ENCODE measurements at places on chromosomes 7 and 10. TPM values are rescaled to one million over a fixed set of nuclear protein-coding genes. Genes with fewer than 3 reads are reported as not detected.

SSBP1 gene
- total RNA-seq: 289 TPM

ZNF800 gene
- 11.7 TPM for total RNA-seq

RAB19 gene
- total RNA-seq: 0.46 TPM

FKBP6 gene
- not detected for total RNA-seq

MMD2 gene
- not detected for total RNA-seq

SUN3 gene
- not detected for total RNA-seq

GRB10 gene
- total RNA-seq: 99.7 TPM

VPS41 gene
- 31.8 TPM for total RNA-seq

PLEKHS1 gene
- not detected for total RNA-seq

NPY gene
- total RNA-seq: not detected

CYP26C1 gene
- total RNA-seq: 0.32 TPM

CLDN4 gene
- not detected for total RNA-seq

R3HCC1L gene
- 17.5 TPM for total RNA-seq

ZNF680 gene
- total RNA-seq: 11.1 TPM

VIPR2 gene
- not detected for total RNA-seq

FBXO24 gene
- 0.15 TPM for total RNA-seq

SYT15 gene
- total RNA-seq: not detected

AMPH gene
- total RNA-seq: 3.9 TPM

FAM25A gene
- not detected for total RNA-seq

MOGAT3 gene
- not detected for total RNA-seq

TDRD1 gene
- total RNA-seq: not detected

FAM25C gene
- total RNA-seq: not detected

ACTR3C gene
- 1.5 TPM for total RNA-seq

GIMAP7 gene
- 46.1 TPM for total RNA-seq

CALML5 gene
- not detected for total RNA-seq

CC2D2B gene
- 0.32 TPM for total RNA-seq

ENTPD7 gene
- 18.7 TPM for total RNA-seq

SNX10 gene
- 0.32 TPM for total RNA-seq

BTBD16 gene
- total RNA-seq: not detected

GNAT3 gene
- not detected for total RNA-seq

CD36 gene
- 0.15 TPM for total RNA-seq

CLRN3 gene
- not detected for total RNA-seq

ECHDC3 gene
- total RNA-seq: 2.6 TPM

MACC1 gene
- total RNA-seq: not detected

CALCR gene
- total RNA-seq: not detected

FAM13C gene
- not detected for total RNA-seq

MTPN gene
- total RNA-seq: 118 TPM

H2BK1 gene
- total RNA-seq: not detected

IRF5 gene
- total RNA-seq: 1.7 TPM

CAMK1D gene
- total RNA-seq: 0.32 TPM

COL13A1 gene
- total RNA-seq: 37.2 TPM
